ENCODE measurements at places on chromosomes 2 and 18.
A peak's percentile ranks its signal among the peaks of the same experiment; 100 is the strongest.

DNA sequence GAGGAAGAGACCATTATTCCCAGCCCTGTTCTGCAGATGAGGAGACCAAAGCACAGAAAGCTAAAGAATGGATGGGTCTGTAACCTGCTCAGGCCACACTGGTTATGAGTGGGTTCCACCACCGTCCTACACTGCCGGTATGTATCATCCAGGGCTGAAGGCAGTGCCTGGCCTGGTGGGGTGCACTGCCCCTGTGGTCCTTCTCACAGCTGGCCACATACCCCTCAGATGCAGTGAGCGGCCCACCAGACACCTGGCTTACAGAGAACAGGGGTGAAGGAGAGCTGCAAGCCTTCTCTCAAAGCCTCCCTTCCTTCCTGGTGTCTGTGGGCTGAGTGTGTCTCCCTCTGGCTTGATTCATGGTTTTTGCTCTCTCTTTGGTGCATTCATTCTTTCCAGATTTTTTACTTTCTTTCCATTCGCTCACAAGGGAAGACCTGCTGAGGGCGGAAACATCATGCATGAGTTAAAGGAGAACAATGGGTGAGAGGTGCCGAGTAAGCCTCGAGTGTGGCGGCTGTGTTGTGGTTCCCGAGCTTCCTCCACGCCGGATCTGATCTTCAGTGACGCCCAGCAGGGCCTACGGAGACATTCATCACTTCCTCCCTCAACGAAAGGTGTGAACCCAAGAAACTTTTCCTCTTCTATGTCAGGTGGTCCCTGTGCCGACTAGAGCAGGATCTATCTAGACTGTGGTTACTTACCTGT is 62.1 kb upstream of the REL start:
- DNase-seq = peak; percentile 88

DNA sequence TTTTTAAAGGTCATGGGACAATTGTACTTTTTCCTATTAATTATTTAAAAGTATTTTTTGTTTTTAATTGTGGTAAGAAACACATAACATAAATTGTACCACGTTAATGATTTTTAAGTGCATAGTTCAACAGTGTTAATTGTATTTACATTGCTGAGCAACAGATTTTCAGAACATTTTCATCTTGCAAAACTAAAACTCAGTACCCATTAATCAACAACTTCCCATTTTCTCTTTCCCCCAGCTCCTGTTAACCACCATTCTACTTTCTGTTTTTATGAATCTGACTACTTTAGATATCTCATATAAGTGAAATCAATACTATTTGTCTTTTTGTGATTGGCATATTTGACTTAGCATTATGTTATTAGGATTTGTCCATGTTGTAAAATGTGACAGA is 483.9 kb upstream of the ZNF804A start:
- no peak for DNase-seq

DNA sequence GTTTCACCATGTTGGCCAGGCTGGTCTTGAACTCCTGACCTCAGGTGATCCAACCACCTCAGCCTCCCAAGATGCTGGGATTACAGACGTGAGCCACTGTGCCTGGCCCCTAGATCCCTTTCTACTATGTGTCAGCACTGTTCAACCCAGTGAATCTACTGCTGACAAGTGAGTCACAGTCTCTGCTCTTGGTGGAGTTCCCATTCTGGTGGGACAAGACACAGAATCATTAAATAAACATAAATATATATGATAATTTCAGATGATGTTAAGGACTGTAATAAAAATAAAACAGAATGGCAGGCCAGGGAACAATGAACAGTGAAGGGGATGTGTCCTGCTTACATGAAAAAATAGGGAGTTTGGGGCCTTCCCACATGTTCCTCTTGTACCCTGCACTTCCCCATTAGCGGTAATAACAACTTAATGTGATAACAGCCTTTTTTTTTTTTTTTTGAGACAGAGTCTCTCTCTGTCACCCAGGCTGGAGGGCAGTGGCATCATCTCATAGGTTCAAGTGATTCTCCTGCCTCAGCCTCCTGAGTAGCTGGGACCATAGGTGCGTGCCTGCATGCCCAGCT is 112.2 kb downstream of the CPO start:
- no peak for DNase-seq

- no peak for DNase-seq
Observed at GRCh38 chr18:68942230-68942629, 144.3 kb downstream of the CCDC102B start.

DNA sequence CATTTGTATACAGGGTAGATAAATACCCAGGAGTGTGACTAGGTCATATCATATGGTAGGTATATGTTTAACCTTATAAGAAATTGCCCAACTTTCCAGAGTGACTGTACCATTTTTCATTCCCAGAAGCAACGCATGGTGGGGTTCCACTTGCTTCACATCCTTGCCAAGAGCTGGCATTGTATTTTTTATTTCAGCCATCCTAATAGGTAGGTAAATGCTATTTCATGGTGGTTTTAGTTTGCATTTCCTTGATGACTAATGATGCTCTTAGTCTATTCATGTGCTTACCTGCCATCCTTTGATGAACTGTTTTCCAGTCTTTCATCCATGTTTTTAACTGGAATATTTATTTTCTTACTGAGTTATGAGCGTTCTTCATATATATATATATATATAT is 51.9 kb downstream of the MAP4K3 start:
- DNase-seq = no peak

DNA sequence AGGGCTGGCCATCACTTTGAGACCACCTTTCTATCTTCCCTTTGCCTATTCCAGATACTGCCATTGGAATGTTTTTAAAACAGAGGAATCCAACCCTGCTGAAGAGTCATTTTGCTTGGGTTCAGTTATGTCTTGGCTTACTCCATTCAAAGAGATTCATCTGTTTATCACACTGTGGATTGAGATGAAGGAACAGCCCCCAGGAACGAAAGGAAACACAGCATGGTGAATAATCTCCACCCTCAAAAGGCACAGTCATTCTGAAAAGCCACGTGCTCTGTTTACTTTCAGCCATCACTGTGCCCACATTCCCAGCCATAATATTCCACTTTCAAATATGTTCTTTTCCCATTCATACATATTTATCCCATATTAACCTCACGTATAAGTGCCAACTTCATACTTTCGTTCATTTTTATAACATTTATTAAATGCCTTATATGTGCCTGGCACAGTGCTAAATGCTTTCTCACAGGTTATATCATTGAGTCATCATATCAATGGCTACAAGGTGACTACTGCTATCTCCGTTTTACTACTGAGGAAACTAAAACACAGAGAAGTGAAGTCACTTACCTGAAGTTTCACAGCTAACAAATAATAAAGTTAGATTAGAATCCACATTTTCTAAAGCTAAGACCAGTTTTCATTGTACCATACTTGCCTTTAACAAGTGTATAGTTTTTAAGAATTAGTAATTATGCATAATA is 143.6 kb downstream of the OSR1 start:
- no peak for DNase-seq

GRCh38 chr2:59150217-59150849 is 909.2 kb upstream of the FANCL start:
- no peak for DNase-seq

GRCh38 chr18:75090336-75090735 is 118.6 kb downstream of the PTGR3 start:
- no peak for DNase-seq

- no peak for DNase-seq
Observed at GRCh38 chr2:39837856-39838453, 58.9 kb upstream of the THUMPD2 start.

- no peak for DNase-seq
Observed at GRCh38 chr2:154457286-154457685, 241.2 kb upstream of the KCNJ3 start.

DNA sequence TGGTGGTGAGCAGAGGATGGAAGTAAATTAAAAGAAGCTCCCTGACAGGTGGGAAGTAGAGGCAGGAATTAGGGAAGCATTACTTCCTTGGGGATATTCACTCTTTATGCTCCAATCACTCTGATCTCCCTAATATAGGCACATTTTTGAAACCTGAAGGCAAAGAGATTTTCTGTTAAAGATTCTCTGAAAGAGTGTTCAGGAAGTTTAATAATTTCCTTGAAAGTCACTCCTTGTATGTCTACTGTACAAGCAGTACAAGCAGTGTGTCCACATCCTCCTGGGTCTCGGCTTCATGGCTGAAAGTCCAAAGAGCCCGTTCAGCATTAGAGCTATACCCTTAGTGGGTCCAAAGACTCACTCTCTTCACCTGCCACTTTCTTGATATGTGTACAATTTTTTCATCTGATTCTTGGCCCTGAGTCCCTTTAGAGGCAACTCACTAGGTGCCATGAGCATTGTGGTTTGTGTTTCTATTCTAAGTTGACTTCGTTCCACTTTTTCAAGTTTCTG is 60.2 kb downstream of the AAK1 start:
- no peak for DNase-seq

GRCh38 chr2:158701101-158701500 is 94.0 kb upstream of the DAPL1 start:
- no peak for DNase-seq

DNA sequence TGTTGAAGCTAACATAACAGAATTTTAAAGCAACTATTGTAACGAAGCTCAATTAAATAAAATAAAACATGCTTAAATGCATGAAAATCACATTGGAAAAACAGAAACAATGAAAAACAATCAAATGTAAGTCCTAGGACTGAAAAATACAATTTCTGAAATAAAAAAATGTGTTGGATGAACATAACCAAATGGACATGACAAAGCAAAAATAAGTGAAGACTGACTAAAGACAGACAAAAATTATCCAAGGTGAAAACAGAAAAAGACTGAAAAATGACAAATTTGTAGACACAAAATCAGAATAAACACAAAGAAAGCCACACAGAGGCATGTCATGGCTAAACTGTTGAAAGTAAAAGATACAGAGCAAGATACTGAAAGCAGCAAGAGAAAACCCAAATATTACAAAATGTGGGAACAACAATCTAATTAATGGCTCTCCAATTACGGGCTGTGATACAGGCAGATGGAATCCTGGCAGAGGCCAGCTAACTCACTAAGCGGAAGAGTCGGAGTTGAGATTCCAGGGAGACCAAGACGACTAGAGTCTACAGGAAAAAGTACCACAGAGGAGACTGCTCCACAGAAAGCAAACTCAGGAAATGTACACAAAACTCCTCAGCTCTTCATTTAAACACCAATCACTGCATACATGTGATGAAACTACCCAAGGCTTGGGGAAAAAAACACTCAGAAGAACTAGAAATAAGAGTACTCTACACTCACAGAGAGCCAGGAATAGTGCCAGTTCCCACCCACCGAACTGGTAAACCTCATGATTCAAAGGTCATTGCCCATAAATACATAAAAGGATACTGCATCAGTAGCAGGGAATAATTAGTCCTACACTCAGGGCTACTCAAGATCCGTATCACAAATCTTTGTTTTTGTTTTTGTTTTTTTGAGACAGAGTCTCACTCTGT is 83.6 kb downstream of the ATAD2B start:
- DNase-seq = no peak

GRCh38 chr18:55449412-55450140 is 138.4 kb downstream of the TCF4 start:
- DNase-seq = no peak

- no peak for DNase-seq
Observed at GRCh38 chr2:119409506-119409905, 22.1 kb upstream of the TMEM37 start.

GRCh38 chr18:6668836-6669235 is 60.7 kb upstream of the ARHGAP28 start:
- no peak for DNase-seq

GRCh38 chr2:232280341-232280740 is 98.2 kb upstream of the ALPP start:
- no peak for DNase-seq

DNA sequence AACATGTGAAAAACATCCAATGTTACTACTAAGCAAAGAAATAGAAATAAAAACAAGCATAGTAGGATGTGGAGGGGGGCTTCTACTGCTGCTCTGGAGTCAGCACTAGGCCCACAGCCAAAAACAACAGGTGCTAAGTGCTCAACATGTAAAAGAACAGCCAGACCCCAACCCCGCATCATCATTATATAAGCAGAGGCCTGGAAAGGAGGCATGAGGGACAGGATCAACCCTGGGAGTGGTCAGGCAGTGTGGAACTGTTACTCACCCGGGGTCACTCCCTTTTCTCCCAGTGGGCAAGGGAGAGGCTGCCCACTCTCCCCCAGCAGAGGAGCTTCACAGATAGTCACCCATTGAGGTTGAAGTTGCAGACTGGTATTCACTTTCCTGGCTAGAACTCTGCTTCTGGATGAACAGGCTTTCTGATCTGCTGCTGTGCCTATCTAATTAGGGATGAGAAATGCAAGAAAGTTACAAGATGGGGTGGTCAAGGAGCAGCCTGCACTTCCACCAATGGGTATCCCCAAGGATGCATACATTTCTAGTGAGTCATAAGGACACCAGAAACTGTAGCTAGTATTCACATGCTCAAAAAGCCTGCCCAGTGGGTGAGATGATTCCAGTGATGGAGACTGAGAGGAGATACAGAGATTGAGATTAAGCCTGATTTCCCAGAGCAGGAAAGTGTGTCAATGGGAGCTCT is 480.1 kb upstream of the TCF4 start:
- DNase-seq = no peak

GRCh38 chr18:22663378-22663777 is 245.7 kb upstream of the CTAGE1 start:
- no peak for DNase-seq

- DNase-seq = no peak
Observed at GRCh38 chr18:8685141-8685913, 20.0 kb upstream of the MTCL1 start.

DNA sequence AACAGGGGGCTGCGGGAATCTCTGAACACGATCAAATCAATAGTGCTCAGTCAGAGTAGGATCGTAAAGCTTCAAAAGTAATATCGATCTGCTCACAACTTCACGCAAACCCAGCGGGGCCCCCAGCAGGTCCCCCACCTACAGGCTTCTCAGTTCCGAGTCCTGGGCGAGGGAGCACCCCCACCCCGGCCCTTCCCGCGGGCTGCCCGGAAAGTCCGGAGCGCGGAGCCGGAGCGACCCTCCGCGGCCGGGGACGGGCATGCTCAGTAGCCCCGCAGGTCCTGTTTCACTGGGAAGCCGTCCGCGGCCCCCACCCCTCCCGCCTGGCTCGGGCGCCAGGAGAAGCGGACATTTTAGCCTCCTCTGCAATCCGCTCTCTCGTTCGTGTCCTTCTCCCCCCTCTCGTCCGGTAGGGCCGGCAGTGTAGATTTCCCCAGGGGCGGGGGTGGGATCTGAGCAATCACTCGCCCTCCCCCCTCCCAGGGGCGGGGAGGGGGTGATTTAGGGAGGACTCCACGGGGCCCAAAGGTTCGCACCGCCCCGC is 3.3 kb upstream of the SPRED2 start:
- peak; percentile 26 for DNase-seq

Measured in CD4-positive, alpha-beta T cell treated with Interleukin-1 beta for 1 hour (primary cell).